ENCODE measurements at places on chromosomes 12 and 14.
A peak's percentile ranks its signal among the peaks of the same experiment; 100 is the strongest.

DNA sequence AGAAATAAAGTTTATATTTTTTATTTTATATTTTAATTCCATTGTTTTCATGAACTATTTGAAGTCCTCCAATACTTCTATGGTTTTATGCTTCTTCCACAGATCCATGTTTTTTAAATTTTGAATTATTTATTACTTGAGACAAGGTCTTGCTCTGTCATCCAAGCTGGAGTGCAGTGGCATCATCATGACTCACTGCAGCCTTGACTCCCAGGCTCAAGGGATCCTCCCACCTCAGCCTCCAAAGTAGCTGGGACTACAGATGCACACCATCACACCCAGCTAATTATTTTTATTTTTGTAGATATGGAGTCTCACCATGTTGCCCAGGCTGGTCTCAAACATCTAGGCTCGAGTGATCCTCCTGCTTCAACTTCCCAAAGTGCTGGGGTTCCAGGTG is 28.8 kb upstream of the DLGAP5 start:
- no peak for DNase-seq

- DNase-seq = peak; percentile 59
Measured at GRCh38 chr12:101414533-101415119, 7.1 kb upstream of the ARL1 start.

- DNase-seq = no peak
Measured at GRCh38 chr14:68274725-68275124, 455.1 kb downstream of the RAD51B start.

DNA sequence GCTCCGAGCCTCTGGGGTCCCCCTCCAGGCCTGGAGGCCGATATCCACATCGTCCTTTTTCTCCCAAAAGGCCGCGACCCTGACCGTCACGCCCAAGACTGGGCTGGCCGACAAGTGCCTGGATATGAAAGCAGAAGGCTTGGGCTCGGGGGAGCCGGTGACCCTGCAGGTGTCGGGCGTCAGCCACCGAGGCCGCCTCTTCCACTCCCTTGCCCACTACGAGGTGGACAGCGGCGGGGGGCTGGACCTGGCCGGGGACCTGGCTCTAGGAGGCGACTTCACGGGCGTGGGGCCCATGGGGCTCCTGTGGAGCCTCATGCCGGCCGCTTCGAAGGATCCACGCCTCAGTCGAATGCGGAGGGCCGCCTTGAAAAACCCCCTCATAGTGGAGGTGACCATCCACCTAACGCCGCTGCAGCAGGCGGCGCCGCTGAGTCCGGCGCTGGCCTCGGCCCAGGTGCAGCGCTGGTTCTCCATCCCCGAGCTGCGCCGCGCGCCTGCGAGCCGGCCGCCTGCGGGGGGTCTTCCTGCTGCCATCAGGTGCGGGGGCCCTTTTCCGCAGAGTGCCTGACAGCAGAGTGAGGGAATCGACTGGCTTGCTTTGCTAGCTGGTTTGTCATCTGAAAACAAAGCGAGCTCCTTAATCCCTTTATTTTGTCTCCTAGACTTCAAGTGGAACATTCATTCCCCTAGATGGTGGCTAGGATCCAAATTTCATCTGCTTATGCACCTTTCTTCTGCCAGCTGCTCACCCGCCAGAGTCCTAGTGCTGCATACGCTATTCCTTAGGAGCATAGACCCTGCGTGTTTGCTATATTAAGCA is 10.6 kb upstream of the DNAL1 start:
- peak; percentile 35 for DNase-seq

DNA sequence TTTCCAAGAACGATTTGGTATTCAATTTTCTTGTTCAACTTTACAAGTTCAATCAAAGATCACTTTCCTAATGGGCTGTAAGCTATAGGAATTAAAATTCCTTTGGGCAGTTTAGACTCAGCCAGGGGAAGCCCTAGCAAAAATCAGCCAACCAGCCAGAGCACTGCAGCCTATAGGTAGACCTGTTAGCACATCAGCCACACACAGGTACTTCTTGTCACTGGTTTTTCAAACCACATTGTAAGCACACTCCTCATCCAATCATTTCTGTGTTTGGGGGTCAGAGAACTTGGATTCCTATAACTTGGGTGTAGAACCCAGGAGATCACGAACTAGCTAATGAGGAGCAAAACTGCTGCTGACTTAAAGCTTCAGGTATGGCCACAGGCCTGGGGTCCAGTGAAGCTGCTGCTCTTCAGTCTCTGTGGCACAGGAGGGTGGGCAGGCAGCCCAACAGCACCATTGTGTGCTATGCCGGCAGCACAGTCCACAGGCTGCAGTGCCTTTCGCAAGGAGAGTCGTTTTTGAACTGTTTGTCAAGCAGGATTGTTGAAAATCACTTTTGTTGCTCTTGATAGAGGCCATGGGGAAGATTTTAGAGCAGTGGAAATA is 87.3 kb upstream of the RFX4 start:
- no peak for DNase-seq

- no peak for DNase-seq
Measured at GRCh38 chr12:17579205-17580026, 510.6 kb downstream of the RERGL start.

DNA sequence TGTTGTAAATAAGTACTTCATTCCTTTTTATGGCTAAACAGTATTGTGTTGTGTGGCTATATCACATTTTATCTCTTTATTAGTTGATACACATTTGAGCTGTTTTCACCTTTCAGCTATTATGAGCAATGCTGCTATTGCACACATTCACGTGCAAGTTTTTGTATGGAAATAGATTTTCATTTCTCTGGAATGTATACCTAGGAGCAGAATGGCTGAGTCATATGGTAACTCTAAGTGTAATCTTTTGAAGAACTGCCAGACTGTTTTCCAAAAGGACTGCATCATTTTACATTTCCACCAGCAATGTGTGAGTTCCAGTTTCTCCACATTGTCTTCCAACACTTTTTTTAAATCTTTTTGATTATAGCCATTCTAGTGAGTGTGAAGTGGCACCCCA is 134.0 kb downstream of the SRGAP1 start:
- DNase-seq = no peak

DNA sequence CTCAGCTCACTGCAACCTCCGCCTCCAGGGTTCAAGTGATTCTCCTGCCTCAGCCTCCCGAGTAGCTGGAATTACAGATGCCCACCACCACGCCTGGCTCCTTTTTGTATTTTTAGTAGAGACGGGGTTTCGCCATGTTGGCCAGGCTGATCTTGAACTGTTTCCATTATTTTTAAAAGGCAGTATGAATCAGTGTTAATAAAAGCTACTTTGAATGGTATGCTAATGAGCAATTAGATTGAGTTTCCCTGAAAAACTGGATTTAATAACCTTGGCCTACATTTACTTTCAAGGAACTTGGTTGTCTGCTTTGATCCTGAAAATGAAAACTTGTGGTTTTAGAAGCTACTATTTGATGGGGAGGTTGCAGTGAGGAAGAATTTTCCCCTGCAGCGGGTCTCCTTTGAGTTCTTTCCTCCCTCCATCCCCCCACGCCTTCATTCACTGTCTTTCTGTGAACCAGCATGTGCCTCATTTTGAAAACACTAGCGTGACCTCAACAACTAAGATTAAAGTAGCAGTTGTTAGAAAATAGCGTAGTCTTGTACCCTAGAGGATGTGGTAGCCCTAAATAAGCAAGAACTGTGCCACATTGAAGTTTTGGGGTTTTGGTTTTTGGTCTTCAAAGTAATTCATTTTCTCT is 17.8 kb upstream of the RPS6KA5 start:
- no peak for DNase-seq

DNA sequence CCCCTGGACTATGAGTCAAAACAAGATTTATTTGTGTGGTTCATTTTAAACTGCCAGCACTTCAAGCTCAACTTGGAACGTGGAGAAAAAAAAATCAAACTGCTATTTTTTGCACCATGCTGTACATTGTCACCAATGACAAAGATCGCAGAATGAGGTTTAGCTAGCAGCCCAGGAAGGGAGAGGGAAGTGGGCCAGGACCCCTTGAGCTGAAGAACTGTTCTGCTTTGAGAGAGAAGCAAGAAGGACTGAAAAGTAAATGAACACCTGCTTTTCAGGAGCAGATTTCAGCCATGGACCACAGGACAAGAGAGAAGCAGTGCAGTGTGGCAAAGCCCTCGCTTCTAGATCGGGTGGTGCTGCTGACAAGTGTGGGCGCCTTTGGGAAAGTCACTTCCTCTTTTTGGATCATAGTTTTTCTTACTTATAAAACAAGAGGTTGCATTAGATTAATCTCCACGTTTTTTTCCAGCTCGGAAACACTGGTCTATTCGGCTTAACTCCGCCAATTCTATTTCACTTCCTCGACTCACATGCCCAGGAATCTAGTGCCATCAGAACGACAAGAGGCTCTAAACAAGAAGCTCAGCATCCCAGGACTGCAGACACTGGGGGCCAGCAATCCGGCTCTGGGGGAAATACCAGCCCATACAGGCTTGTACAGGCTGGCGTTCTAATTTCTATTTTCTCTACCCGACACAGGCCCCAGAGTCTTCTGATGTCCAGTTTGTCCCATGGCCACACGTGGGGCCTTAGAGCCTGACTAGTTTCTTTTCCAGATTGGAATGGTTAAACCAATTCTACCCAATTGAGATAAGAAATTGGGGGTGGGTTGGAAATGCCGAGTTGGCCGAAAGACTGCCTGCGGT is 129.9 kb downstream of the CRACR2A start:
- DNase-seq = no peak

DNA sequence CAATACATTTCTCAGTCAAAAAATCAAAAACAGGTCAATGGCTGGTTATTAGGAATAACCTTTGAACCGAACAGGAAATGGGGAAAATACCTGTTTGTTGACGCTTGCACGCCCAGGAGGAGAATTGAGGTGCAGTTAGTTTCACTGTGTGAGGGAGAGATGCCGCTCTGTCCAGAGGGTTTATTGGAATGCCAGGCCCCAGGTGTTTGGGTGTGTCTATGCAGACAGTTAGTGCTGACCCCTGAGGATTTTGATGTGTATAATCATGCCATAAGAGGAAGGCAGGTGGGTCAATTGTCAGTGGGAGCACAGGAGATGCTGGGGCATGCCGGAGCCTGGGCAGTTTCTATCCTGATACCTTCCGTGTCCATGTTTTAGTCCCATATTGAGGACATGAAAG is 100.8 kb upstream of the DIO3 start:
- DNase-seq = no peak

DNA sequence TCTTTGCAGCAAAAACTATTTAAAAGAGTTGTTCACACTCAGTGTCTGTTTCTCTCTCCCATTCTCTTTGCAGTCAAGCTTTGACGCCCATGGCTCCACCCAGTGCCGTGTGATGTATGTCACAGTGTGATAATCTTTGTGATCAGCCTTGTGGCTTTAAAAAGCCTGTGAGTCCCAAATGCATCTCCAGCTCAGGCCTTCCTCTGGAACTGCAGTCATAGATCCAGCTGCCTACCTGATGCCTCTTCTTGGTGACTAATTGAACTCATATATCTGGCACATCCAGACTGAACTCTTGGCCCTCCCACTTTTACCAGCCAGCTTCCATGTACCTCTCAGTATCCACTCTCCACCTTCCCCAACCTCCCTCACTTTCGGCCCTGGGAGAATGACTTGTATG is 182.8 kb upstream of the ARHGAP5 start:
- no peak for DNase-seq

DNA sequence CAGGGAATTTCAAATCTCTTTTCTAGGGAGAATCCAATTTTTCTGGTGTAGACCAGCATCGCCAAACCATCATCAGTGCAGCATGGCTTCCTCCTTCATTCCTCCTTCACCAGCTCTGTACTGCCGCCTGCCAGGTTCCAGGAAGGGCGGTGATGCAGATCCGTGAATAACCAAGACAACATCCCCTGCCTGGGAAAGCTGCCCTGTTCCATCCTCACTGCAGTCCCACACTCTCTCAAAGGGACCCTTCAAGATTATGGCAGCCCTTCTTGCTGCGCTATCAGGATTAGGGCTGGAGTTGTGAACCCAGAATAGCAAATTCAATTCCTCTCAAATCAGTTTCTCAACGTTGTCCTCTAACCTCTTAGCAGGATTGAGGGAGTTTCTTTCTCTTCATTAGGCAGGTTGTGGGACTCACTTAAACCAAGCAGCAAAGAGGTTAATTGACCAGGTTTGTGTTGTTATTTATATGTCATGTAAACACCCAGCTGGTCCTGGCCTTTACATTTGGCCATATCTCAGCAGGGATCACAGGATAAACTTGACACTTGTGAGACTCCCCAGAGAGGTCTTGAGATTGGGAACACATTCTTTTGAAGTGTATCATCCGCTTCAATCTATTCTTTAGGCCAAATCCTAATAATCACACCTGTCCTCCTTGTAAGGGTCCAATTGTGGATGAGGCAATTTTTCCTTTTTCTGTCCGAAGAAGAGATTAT is 26.2 kb downstream of the TMEM30B start:
- DNase-seq = no peak

DNA sequence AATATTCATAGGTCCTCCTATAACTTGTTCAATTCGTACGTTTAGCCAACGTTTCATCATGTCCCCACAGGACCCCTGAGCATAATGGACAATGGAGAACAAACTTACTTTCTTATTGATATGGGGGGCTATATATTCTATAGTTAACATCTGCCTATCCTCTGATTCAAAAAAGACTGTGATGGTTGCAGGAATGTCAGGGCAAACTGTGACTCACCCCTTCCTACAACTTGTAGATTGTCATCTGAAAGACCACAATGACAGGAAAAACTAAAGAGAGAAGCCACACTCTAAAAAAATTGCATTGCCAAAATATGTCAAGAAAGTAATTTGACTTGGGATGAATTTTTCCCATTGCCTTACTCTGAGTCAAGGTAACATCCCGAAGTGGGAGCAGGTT is 50.8 kb downstream of the CATSPERB start:
- DNase-seq = no peak

DNA sequence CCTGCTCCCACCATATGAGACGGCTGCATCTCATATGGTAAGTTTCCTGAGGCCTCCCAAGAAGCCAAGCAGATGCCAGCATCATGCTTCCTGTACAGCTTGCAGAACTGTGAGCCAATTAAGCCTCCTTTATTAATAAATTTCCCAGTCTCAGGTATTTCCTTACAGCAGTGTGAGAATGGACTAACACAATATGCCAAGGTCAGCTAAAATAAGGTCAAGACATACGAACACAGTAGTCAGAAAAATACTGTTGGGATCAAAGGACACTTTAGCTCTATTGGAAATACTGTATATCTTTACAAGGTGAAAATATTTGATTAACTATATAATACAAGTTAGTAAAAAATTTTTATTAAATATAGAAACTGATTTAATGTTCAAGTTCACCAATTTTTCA is 28.8 kb downstream of the SEL1L start:
- no peak for DNase-seq

Measured in colonic mucosa (tissue), 4 donors.